ENCODE measurements at places on chromosomes 13 and 19. TPM values are rescaled to one million over a fixed set of nuclear protein-coding genes. Genes with fewer than 3 reads are reported as not detected.

DNA sequence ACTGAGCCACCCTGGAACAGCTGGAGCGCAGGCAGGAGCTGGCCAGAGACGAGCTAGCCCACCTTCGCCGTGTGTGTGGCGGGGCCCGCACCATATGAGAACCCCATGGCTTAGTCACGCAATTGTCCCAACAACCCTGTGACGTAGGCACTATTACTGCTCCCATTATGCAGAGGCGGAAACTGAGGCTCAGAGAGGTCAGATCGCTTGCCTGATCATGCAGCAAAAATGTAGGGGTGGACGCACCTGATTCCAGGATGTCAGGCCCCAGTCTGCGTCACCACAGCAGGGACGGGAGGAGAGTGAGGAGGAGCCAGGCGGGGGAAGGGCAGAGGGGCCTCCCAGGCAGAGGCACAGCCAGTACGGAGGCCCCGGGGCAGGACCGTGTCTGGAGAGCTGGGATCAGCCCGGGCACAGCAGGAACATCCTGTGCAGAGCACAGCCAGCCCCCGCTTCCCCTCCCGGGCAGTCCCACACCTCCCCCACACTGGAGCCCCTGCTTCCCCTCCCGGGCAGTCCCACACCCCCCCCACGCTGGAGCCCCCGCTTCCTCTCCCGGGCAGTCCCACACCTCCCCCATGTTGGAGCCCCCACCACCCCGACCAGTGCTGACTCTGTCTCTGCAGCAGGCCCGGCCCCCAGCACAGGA lies 16.7 kb downstream of the PIP5K1C start:
- DNase-seq = no peak
- H3K36me3 ChIP-seq = peaks cover 13% of the 10 kb centered on the region
- H3K27ac ChIP-seq = no peak overlapping the region
- H3K4me1 ChIP-seq = peaks cover 5% of the 10 kb centered on the region
- H3K27me3 ChIP-seq = no peaks in the 10 kb centered on the region
- H3K4me3 ChIP-seq = no peak overlapping the region

DNA sequence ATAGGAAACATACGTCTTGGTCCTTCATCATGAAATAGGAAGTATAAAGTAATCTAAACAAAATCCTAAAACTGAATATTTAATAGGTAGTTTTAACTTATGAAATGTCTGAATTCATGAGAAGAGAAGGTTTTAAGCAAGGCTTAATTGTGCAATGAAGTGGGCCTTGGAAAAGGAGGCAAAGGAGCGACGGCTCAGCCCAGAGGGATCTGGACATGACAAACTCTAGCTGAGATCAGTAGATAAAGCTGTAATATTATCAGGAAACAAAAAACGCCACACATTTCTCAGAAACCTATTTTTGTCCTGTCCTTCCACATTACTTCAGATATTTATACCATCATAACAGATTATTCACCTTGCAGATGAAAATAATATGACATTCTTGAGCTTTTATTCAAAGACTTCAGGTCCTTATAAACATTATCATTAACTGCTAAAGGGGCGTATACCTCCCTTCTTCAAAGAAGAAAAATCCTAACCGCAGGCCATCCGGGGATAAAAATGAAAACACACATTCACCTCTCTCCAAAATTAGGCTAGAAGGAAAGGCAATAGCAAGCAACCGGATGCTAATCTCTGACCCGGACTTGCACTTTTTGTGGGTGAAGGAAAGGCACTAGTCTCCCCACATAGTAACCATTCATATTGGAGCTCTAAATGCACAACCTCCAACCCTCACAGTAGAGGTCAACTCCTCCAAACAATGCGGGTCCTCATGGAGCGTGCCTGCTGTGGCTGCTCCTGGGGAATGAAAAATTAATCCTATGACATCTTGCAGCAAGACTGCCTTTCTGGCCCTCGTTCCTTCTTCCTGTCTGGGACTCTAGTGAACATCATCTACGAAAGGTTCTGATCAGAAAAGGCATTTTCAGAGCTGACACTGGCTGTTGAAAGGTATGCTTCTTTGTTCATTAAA lies 108.8 kb downstream of the TBC1D4 start:
- no peaks in the 10 kb centered on the region for H3K36me3 ChIP-seq
- no peak overlapping the region for H3K27ac ChIP-seq
- H3K27me3 ChIP-seq = peaks cover 3% of the 10 kb centered on the region
- H3K4me3 ChIP-seq = no peak overlapping the region
- peaks cover 2% of the 10 kb centered on the region for H3K4me1 ChIP-seq
- no peak for DNase-seq

DNA sequence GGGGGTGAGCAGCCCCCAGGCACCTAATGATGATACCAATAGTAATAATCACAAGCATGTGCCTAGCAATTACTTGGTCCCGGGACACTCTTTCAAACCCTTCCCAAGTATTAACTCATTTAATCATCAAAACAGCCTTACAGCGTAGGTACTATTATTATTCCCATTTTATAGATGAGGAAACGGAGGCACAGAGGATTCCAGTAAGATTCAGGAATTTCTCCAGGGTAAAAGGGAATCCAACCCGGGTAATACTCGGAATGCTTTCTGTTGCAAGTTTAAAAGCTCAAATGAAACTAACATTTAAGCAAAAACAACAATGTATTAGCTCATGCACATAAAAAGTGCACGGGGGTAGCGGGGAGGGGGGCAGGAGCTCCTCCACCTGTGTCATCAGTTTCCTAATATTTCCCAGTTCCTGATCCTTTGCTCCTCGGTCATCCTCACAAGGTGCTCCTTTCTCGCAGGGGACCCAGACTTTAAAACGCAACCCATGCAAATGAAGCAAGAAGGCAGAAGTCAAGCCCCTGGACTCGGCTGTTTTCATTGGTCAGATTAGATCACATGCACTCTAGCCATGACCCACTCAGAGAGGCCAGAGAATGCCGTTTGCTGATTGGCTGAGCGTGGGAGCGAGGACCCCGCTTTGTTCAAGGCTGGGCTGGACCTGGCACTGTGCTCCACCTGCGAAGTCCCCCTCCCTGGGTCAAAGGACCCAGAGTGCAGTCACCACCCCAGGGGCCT lies 38.3 kb upstream of the C19orf12 start:
- H3K4me1 ChIP-seq = no peaks in the 10 kb centered on the region
- H3K4me3 ChIP-seq = no peak overlapping the region
- peaks cover 3% of the 10 kb centered on the region for H3K27me3 ChIP-seq
- DNase-seq = no peak
- no peak overlapping the region for H3K27ac ChIP-seq

DNA sequence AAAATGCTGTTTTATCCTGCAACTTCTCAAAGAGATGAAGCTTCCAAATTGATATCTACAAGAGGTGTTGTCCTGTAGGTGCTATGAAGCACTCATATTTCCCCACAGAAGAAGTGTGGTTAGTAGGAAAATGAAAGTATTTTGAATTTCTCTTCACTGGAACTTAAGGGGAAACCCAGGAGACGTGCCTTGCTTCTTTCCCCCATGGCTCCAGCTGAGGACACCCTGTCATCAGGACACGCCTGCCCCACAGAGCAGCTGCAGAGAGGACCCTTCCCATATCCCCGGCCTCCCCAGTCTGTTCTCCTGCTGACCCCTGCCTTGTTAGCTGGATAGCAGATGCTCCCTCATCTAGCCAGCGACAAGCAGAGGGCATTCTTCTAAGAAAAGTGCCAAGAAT lies 371.3 kb downstream of the COG6 start:
- no peak overlapping the region for H3K4me3 ChIP-seq
- H3K27me3 ChIP-seq = no peaks in the 10 kb centered on the region
- H3K4me1 ChIP-seq = no peaks in the 10 kb centered on the region
- H3K36me3 ChIP-seq = no peaks in the 10 kb centered on the region

- peak overlapping the region; percentile 49 for H3K27ac ChIP-seq
- no peak overlapping the region for H3K4me3 ChIP-seq
- H3K36me3 ChIP-seq = peaks cover 27% of the 10 kb centered on the region
- no peaks in the 10 kb centered on the region for H3K27me3 ChIP-seq
- H3K4me1 ChIP-seq = peaks cover 8% of the 10 kb centered on the region
Observed at GRCh38 chr13:37009692-37010091, 9.1 kb downstream of the EXOSC8 start.

GRCh38 chr19:55070466-55071128 lies 5.1 kb upstream of the EPS8L1 start:
- DNase-seq = no peak
- peaks cover 11% of the 10 kb centered on the region for H3K4me1 ChIP-seq
- no peak overlapping the region for H3K4me3 ChIP-seq
- no peaks in the 10 kb centered on the region for H3K36me3 ChIP-seq
- peaks cover 71% of the 10 kb centered on the region for H3K27me3 ChIP-seq
- H3K27ac ChIP-seq = no peak overlapping the region

DNA sequence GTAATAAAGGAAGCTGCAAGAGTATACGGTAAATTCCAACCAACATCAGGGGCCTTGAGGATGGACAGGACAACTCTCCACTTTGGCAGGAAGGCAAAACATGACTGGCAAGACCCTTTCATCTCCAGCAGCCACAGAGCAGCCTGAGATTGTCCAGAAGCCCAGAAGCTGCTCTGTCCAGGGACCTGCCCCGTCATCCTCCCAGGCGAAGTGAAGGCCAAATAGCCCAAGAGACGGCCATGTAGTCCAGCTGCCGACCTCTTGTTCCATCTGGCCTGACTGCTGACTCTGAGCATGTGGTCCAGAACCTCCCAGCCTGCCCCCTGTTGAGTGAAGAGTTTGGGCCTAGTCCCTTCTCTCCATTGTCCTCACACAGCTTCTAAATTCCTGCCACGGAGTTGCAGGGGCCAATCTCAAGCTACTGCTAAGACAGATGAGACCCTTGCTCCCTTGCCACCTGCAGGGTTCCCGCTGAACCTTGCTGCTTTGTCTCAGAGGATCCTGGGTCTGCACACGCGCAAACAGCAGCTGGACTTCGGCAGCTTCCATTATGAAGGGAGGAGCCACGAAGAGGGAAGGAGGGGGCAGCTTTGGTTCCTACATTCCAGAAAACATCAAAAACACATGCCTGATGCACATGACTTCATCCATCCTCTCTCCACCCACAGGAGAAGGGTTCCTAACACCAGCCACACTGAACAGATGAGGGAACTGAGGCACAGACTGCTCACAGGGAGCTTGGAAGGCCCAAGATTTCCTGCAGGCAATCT lies 196.9 kb downstream of the KATNAL1 start:
- peaks cover 6% of the 10 kb centered on the region for H3K27me3 ChIP-seq
- no peak for DNase-seq
- peaks cover 46% of the 10 kb centered on the region for H3K4me1 ChIP-seq
- peak overlapping the region; percentile 72 for H3K27ac ChIP-seq
- H3K4me3 ChIP-seq = no peak overlapping the region

DNA sequence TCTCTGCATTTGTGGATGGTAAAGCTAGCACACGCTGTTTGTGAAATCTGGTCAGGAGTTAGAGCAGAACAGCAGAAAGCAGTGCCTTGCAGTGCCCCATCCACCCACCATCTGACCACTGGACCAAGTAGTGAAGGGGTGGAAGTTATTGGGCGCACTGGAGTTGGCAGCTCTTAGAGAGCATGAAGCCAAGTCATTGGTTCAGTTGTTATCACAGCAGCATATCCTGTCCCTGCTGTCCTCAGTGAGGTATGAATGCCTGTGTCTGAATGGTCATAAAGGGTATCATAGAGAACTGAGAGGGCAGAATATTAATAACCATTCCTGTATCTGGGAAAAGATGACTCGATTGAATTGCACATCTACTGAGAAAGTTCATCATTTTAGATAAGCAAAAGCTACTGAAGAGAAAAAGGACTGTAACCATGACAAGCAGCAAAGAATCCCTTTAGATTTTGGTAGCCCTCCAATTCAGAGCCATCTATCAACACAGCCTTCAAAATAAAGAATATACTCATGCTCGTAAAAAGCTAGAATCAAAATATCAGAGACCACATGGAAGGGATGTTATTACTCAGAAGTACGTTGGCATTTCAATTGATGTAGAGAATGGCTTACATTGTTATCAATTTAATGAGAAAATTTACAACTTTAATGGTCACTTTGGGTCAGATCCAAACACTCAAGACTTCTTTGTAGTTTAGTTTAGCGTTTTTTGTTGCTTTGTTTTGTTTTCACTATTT lies 919.0 kb downstream of the EFNB2 start:
- H3K27ac ChIP-seq = no peak overlapping the region
- peaks cover 3% of the 10 kb centered on the region for H3K4me1 ChIP-seq
- DNase-seq = no peak
- H3K27me3 ChIP-seq = no peaks in the 10 kb centered on the region
- H3K4me3 ChIP-seq = no peak overlapping the region
- no peaks in the 10 kb centered on the region for H3K36me3 ChIP-seq

DNA sequence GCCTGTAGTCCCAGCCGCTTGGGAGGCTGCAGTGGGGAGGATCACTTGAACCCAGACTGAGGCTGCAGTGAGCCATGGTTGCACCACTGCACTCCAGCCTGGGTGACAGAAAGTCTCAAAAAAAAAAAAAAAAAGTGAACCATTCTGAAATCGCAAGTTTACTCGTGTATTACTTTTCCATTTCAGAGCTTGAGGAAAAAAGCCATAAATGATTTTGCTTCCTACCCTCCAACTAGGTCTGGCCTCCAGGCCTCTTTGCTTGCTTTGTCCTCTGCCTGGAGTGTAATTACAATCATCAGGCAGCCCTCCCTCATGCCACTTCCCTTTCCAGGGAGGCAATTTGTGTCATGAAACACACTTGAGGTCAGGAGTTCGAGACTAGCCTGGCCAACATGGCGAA lies 8.5 kb downstream of the BLVRB start:
- no peak overlapping the region for H3K4me3 ChIP-seq
- H3K27ac ChIP-seq = no peak overlapping the region
- no peaks in the 10 kb centered on the region for H3K27me3 ChIP-seq
- H3K4me1 ChIP-seq = peaks cover 1% of the 10 kb centered on the region

DNA sequence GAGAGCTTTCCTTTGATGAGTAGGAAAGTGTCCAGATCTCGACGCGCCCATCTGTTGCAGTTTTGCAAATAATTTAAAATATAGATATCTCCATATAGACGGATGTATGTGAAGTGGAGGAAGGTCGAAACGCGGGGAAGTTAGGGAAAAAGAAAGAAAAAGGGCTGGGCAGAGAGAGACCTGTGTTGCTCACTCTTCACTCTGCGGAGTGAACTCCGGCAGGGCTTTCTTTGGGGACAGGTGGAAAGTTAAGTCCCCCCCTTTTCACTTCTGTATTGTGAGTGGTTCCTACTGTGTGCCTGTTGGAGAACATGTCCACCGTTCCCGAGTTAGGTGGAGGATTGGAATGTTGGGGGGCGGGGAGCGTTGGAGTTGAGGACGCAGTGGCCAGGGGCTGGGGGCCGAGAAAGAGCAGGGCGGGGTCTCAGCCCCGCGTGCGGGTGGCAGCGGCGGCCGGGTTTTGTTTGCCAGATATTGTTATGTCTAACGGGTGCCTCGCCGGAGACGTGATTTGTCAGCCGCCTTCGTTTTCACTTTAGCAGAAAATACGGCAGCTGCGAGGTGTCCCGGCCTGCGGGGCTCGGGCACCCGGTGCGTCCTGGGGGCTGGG lies 145.1 kb upstream of the ZNF536 start:
- H3K27me3 ChIP-seq = peaks cover 73% of the 10 kb centered on the region
- no peaks in the 10 kb centered on the region for H3K36me3 ChIP-seq
- H3K4me3 ChIP-seq = peak overlapping the region; percentile 75

- H3K27me3 ChIP-seq = peaks cover 20% of the 10 kb centered on the region
- H3K27ac ChIP-seq = no peak overlapping the region
- peak; percentile 61 for DNase-seq
- no peaks in the 10 kb centered on the region for H3K4me1 ChIP-seq
- no peaks in the 10 kb centered on the region for H3K36me3 ChIP-seq
Observed at GRCh38 chr19:8654591-8655339, 24.3 kb downstream of the NFILZ start.

- H3K27me3 ChIP-seq = peaks cover 17% of the 10 kb centered on the region
- no peaks in the 10 kb centered on the region for H3K4me1 ChIP-seq
- no peak overlapping the region for H3K27ac ChIP-seq
- DNase-seq = no peak
Observed at GRCh38 chr19:3389876-3390371, 23.5 kb downstream of the NFIC start.

Gene OR7A5
- not detected for total RNA-seq

Gene SPIB
- 1.7 TPM for total RNA-seq

Gene ZNF222
- 10.0 TPM for total RNA-seq

Gene CYP2S1
- 4.0 TPM for total RNA-seq

Gene ZNF665
- 8.5 TPM for total RNA-seq

Gene ZNF610
- 24.8 TPM for total RNA-seq
